ENCODE measurements at places on chromosomes 5 and 9.

DNA sequence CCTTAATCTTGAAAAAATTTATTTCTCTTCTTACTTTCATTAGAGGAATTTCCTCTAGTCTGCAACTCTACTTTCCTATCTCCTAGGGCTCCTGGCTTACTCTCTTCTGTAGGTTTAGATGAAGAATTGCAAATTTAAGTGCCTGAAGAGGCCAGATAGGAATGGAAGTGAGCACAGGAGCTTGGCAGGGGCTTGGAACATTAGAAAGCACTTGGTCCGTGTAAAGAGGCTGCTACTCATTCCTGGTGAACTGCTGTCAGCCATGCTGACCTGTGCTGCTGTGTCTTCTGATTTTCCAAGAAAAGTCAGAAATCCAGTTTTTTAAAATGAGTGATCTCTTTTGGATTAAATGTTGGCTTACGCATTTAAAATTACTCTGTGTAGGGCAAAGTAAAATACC lies 210.9 kb upstream of the CLINT1 start:
- DNase-seq: no peak

GRCh38 chr9:18798508-18799290 lies 234.3 kb downstream of the SAXO1 start:
- DNase-seq: no peak

DNA sequence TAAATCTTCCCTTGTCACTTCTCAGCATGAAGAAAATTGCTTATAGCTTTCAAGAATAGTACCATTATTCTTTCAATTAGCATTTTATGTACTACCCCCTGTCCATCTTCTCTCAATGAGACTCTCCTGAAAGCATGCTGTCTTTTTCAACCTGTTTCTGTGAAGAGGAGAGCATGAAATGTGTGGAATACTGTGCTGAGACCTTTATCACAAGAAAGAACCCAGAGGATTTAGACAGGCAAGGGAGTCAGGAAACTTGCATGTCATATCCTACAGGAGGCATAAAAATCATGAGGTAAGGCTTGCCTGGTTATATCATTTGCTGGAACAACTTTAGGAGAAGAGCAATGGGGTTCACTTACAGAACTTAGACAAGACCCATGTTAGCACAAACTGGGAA lies 56.7 kb upstream of the LPAR1 start:
- no peak for DNase-seq

DNA sequence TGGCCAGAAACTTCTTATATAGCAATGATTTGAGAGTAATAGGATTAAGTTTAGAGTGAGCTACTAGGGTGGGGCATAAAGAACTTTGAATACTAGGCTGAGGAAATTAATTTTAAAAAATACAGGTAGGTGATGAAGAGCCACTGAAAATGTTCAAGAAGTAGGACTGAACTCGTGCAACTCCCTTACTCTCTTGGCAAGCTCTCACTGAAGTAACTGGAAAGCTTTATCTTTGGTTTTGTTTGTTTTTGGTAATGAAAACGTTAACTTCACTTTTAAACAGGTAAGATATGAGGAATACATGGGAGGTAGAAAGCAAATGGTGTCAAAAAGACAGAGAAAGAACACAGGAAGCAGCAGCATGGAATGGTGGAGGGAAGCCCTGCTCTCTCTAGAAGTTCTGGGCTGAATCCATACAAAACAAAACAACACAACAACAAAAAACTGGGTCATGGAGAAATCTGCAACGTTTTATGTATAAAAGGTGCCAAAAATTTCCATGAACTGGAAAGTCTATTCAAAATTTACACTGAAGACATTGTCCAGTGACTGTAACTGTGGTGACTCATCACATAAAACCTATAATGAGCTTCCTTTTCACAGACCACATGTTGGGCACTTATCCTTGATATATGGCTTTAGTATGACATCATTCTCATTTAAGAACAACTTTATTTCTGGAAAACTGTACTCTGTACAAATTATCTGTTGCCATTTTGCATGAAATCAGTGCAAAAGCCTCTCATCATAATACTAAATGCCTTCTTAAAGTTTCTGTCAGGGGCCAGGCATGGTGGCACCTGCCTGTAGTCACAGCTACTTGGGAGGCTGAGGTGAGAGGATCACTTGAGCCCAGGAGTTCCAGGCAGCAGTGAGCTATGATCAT lies 91.2 kb upstream of the CHD1 start:
- DNase-seq: peak; percentile 48

DNA sequence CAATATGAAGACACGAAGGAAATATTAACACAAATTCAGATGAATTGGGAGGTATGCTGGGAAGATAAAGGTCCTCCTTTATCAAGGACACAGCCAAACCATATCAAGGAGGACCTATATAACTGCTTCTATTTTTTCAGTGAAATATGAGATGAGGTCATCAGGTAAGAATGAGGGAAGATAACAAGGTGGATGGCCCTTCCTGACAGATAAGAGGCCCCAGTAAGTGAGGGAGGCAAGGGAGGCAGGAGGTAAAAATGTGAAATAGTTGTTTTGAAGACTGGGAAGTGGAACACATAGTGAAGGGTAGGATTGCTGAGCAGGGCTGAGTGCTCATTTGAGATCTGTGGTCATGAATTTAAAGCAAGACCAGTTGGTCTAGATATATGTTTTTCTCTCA lies 60.0 kb upstream of the FOXE1 start:
- DNase-seq: no peak

DNA sequence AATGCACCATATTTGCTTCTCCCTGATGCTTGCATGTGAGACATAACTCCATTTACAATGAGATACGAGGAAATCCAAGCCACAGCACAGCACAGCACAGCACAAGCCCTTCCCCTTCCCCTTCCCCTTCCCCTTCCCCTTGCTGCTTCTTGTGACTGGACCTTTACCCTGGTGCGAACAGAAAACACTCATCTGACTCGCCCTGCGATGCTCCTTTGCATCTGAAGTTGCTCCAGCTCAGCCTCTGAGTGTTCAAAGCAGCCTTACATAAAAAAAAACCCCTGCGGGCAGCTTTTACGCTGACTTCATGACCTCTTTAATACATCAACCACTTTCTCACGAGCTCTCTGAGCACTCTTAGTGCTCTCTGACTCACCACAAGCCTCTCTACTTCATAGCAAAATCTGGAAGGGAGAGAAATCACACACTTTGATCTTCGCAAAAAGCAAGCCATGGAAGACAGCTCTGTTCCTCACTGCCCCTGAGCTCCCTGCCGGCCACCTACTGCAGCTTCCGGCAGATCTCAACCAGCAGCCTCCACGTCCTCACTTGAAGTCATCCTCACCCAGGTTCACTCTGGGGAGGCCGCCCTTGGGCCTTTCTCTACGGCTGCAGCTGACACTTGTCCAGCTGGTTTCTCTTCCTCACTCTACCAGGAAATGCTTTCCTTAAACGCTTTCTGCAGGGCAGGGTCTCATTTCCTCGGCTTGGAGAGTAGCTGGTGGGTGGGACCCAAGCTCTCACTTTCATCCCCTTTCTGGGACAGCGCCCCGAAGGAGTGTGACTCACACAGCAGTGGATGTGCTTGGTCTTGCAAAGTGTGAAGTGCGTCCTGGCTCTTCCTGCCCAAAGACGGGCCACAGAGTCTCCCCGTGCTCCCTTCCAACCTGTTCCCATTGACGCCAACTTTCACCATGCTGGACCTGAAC lies 5.3 kb downstream of the SLC34A1 start:
- peak; percentile 84 for DNase-seq

GRCh38 chr5:68446487-68446894 lies 230.9 kb downstream of the PIK3R1 start:
- no peak for DNase-seq

GRCh38 chr5:83000922-83001321 lies 76.3 kb downstream of the TMEM167A start:
- no peak for DNase-seq

- no peak for DNase-seq
Observed at GRCh38 chr9:31697956-31698355, 686.5 kb upstream of the ACO1 start.

- DNase-seq: no peak
Observed at GRCh38 chr9:136835932-136836904, 6.1 kb upstream of the AJM1 start.

GRCh38 chr5:58505971-58506640 lies 14.9 kb downstream of the GAPT start:
- DNase-seq: no peak

DNA sequence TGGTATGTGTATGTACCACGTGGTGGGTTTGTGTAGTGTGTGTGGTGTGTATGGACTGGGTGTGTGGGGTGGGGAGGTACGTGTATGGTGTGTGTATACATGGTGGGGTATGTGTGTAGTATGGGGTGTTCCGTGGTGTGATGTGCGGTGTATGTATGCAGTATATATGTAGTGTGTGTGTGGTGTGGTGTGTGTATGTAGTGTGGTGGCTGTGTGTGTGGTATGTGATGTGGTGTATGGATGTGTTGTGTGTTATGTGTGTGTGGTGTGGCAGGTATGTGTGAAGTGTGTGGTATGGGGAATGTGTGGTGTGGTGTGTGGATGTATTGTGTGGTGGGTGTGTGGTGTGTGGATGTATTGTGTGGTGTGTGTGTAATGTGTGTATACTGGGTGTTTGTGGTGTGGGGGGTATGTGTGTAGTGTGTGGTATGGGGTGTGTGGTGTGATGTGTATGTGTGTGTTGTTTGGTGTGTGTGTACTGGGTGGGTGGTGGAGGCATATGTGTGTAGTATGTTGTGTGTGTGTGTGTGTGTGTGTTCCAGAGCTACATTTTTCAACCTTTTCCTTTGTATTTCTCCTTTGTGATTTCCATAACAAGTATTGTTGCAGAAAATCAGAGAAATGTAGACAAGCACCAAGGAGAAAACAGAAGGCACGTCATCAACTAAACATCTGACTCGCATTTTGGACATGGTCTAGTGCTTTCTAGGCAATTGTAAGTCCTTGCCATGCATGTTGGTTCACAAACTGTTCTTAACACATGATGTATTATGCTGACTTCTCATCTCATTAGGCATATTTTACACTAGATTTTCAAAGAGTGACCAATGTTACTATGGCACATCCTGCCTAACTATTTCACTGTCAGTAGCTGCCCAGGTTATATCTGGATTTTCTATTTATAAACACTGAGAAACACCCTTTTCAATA lies 13.2 kb downstream of the SEMA4D start:
- no peak for DNase-seq

DNA sequence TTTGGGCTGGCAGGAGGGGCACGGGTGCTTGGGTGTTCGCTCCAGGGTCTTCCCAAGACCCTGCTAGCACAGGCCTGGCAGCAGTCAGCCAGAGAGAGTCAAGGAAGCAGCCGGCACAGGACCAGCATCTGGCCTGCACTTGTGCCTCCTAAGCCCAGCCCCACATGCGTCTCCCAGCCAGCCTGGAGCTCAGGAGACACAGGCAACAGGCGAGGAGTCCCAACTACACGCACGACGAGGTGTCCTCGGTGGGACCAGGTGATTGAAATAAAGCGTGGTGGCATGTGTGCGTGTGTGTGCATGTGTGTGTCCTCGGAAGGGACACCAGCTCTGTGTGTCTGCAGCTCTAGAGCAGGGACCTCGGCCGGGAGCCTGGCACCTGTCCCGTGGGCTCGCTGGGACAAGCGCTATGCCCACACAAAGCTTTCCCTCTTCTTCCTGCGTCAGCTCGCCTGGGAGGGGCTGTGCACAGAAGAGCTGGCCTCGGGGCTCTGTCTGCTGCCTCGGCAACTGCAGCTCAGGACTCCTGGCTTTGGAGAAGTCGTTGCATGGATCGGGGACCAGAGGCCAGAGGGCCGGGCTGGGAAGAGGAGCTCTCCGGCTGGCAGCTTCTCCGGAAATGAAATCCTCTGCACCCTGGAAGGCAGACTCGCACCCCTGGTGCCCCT lies 14.7 kb upstream of the SLC9A3 start:
- DNase-seq: no peak

- DNase-seq: no peak
Observed at GRCh38 chr9:26244661-26245451, 566.6 kb upstream of the TUSC1 start.

- DNase-seq: no peak
Observed at GRCh38 chr9:134533850-134534588, 107.6 kb upstream of the COL5A1 start.

GRCh38 chr9:72352911-72353388 lies 12.1 kb downstream of the ZFAND5 start:
- no peak for DNase-seq

DNA sequence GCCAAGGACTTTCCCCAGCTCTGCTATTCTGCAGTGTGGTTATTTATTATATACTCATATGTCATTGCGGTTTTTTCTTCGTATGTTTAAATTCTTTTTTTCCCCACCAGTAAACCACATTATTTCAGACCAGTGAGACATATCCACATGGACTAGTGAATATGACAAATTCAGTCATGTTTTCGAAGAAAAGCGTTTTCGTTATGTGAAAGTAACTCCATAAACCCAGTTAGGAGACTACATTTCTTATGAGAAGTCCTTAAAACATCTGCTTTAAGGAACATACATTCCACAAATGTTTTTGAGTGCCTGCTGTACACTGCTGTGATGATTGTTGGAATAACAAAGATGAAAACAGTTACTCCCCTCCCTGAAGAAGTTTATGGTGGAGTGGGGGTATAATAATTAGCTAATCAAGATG lies 591.8 kb upstream of the CLINT1 start:
- no peak for DNase-seq

GRCh38 chr5:108830705-108831276 lies 83.1 kb downstream of the FER start:
- DNase-seq: no peak

GRCh38 chr5:16489322-16489791 lies 23.8 kb upstream of the ZNF622 start:
- no peak for DNase-seq

DNA sequence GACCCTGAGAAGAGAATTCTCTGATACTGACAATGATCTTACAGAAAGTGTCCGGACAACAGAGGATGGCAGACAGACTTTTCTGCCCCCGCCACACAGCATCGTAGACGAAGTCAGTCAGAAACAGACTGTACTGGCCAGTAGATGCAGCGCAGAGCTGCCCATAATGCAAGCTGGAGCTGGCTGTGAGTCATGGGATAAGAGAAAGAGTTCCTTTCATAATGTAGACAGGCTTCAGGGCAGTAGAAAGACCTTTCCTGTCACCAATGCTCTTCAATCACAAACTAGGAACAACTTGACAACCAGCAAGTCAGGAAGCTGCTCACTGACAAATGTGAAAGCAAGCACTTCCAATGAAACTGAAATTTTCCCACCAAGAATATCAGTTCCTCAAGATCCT lies 5.1 kb downstream of the SPATA31D1 start:
- no peak for DNase-seq

DNA sequence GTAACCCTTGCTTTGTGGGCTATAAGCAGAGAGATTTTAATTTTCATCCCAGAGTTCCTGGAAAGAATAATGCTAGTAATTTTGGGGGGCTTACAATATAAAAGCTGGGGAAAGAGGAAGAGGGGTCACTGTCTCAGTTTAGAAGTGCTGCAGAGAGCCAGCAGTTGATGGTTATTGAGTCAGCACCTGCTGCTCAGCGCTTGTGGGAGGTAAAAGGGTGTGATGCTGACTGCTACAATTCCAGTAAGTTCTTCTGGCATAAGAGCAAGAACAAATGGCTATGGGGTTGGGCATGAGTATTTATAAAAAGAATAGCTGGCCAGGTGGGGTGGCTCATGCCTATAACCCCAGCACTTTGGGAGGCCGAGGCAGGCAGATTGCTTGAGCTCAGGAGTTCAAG lies 88.5 kb downstream of the MAST4 start:
- no peak for DNase-seq
